ENCODE measurements at places on chromosomes 16 and 17. TPM values are rescaled to one million over a fixed set of nuclear protein-coding genes. Genes with fewer than 3 reads are reported as not detected.
A peak's percentile ranks its signal among the peaks of the same experiment; 100 is the strongest.

PLCD3 gene
- 3.1 TPM for total RNA-seq

ADAM11 gene
- total RNA-seq = 0.43 TPM

ENPP7 gene
- total RNA-seq = not detected

VPS35L gene
- 48.7 TPM for total RNA-seq

STH gene
- total RNA-seq = not detected

DNA sequence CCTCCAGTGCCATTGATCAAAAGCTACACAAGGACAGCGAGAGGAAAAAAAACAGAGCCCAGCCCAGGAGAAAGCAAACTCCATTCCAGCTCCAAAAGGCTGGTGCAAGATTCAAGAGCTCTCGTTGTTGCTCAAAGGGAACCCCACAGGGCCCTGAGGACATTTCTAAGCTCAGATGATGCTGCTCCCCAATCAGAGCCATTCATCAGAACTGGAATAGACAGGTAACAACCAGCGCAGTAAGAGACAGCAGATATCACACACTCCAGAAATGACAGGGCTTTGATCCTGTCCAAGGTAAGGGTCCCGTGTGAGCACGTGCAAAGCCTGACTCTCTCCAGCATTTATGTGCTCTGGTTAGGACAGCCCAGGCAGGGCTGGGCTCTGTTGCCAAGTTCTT lies 20.1 kb downstream of the PMP22 start:
- H3K27ac ChIP-seq = no peak overlapping the region
- H3K27me3 ChIP-seq = peaks cover 9% of the 10 kb centered on the region
- no peaks in the 10 kb centered on the region for H3K36me3 ChIP-seq
- no peak overlapping the region for H3K4me3 ChIP-seq

DNA sequence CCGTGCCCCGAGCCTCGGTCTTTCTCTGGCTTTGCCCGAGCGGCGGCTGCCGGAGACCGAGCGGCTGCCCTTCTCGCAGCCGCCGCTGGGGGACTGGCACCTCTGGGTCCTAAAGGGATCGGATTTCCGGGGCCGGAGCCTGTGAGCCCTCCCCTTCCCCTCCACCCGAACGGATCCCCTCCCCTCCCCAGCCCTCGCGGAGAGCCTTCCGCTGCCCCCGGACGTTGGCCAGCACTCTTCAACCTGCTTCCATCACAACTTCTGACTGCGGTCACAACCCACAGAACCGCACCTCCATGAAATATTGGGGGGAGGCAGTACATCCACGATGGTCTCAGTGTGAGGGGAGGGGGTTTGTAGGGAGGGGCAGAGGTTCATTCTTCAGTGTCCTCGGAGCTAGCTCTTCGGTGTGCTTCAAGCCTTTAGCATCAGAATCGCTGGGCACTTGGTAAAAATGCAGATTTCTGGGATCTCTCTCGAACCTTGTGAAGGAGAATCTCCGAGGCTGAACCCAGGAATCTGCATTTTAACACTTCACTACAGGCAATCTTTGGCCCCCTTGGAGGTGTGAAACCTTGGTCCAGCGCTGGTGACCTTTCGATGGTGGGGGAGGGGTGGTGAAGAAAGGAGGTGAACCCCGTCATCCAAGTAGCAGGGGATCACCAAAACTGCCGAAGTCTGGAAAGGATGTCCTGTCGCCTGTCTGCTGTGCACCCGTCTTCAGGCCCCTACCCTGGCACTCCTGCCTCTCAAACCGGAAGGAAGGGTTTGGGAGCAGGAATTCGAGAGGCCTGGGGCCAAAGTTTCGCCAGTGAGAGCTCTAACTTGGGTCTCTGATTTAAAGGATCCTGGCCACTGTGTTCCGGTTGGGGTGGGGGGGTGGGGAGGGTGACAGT lies 812 bp upstream of the PPP1R9B start:
- DNase-seq = peak; percentile 93
- no peaks in the 10 kb centered on the region for H3K27me3 ChIP-seq
- peak overlapping the region; percentile 95 for H3K27ac ChIP-seq
- peaks cover 34% of the 10 kb centered on the region for H3K36me3 ChIP-seq
- H3K4me1 ChIP-seq = peaks cover 40% of the 10 kb centered on the region
- H3K4me3 ChIP-seq = peak overlapping the region; percentile 83

DNA sequence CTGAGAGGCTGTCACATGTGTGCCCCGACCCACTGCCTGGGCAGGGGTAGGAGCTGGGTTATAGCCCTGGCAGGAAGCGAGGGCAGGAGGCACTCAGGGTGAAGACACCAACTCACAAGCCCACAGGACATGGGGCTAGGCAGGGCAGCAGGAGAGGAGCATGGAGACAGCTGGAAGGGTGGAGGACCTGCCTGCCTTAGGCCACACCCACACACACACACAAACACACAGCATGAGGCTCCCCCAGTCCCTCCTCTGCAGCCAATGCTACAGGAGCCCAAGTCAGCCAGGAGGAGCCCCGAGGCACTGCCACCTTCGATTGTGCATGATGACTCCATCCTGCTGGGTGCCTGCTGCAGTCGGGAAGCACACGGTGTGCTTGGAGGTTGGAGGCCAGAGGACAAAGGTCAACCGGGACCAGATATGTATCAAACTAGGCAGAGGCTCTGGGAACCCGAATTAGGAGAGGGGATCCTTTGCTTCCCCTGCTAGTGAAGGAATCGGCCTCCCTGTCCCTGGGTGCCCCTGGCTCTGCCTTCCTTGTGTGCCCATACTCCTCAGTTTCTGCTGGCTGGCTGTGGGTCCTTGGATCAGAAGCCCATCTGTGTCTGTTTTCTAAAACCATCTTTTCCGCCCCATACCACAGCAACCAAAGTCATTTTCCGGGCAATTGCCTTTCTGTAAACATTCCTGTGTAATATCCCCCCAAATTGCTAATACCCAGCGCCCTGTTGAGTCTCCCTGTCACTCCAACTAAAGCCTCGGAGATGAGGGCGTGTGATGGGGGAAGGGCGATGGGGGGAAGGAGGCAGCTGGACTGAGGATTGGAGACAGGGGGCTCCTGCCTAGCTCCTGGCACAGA lies 20.5 kb downstream of the SRCIN1 start:
- no peak overlapping the region for H3K4me3 ChIP-seq
- no peaks in the 10 kb centered on the region for H3K36me3 ChIP-seq
- no peak for DNase-seq
- no peak overlapping the region for H3K27ac ChIP-seq

DNA sequence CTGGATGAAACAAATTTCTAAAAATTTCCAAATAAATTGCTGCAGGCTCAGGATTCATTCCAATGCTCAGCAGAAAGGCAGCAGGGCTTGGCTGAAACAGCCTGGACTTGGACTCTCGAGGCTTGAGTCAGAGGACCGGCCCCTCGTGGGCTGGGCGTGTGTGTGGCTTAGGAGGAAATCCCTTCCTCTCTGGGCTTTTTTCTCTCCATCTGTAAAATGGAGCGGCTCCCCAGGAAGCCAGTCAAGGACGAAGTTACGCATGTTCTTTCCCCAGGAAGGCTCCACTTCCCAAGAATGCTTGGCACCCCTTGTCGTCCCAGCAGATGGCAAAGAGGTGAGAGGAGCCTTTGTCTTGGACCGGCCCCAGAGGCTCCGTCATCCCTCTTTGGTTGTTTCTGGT lies 13.5 kb downstream of the SLC46A1 start:
- no peak overlapping the region for H3K27ac ChIP-seq
- no peaks in the 10 kb centered on the region for H3K27me3 ChIP-seq
- no peak overlapping the region for H3K4me3 ChIP-seq
- peaks cover 42% of the 10 kb centered on the region for H3K36me3 ChIP-seq
- peaks cover 4% of the 10 kb centered on the region for H3K4me1 ChIP-seq

DNA sequence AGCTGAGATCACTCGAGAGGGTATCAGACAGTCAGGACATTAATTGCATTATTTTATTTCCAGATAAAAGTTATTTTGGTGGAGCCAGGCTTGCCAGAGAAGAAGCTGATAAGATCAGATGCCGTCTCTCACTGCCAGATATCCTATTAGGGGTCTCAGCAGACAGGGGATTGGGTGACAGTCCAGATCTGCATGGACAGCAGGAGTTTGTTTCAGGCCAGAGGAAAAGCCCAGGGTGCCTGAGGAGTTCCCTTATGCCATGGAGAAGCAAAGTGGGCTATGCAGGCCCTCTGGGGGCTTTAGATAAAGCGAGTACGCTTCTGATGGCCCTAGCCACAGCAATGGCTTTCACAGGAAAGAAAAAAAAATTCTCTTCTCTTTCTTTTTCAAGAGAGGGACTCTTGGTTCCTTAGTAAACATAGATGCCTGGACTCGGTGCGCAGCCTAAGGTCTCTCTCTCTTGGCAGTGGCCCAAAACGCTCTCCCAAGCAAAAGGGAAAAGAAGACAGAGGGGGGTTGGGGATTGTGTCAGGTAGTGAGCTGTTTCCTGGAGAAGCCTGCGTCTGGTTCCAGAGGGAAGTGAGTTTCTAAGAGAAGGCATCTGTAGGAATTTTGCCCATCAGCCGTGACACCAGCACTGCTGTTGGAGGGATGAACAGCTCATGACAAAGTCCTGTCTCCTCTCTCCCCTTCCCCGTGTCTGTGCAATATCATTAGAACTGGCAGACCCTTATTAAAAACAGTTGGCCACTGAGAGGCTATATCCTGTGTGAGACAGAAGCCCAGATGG lies 166.3 kb upstream of the FOXF1 start:
- H3K36me3 ChIP-seq = no peaks in the 10 kb centered on the region
- DNase-seq = no peak
- no peak overlapping the region for H3K27ac ChIP-seq
- no peak overlapping the region for H3K4me3 ChIP-seq
- peaks cover 14% of the 10 kb centered on the region for H3K27me3 ChIP-seq
- no peaks in the 10 kb centered on the region for H3K4me1 ChIP-seq

DNA sequence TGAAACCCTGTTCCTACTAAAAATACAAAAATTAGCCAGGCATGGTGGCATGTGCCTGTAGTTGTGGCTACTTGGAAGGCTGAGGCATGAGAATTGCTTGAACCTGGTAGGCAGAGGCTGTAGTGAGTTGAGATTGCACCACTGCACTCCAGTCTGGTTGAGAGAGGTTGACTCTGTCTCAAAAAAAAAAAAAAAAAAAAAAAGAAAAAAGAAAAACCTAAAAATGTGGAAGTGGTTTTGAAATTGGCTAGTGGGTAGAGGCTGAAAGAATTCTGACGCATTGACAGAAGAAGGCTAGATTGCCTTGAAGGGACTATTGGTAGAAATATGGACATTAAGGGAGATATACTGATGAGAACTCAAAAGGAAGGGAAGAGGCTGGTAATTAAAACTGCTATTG lies 33.6 kb upstream of the CPPED1 start:
- no peak overlapping the region for H3K4me3 ChIP-seq
- no peak for DNase-seq
- H3K4me1 ChIP-seq = peaks cover 14% of the 10 kb centered on the region

- no peak overlapping the region for H3K27ac ChIP-seq
- H3K36me3 ChIP-seq = peaks cover 52% of the 10 kb centered on the region
- no peaks in the 10 kb centered on the region for H3K27me3 ChIP-seq
- DNase-seq = no peak
- no peaks in the 10 kb centered on the region for H3K4me1 ChIP-seq
- no peak overlapping the region for H3K4me3 ChIP-seq
These were observed 27.6 kb downstream of the PARN start for GRCh38 chr16:14602443-14602963.

- peak; percentile 26 for DNase-seq
- peak overlapping the region; percentile 97 for H3K27ac ChIP-seq
- H3K27me3 ChIP-seq = no peaks in the 10 kb centered on the region
- H3K4me1 ChIP-seq = peaks cover 80% of the 10 kb centered on the region
- H3K36me3 ChIP-seq = peaks cover 46% of the 10 kb centered on the region
These were observed 4.3 kb downstream of the BANP start for GRCh38 chr16:87955302-87956097.

- H3K4me3 ChIP-seq = no peak overlapping the region
- no peak overlapping the region for H3K27ac ChIP-seq
- no peaks in the 10 kb centered on the region for H3K4me1 ChIP-seq
- H3K36me3 ChIP-seq = no peaks in the 10 kb centered on the region
These were observed 99.9 kb downstream of the CDK5R1 start for GRCh38 chr17:32586666-32587065.

- DNase-seq = no peak
- no peaks in the 10 kb centered on the region for H3K27me3 ChIP-seq
- no peaks in the 10 kb centered on the region for H3K36me3 ChIP-seq
- no peaks in the 10 kb centered on the region for H3K4me1 ChIP-seq
- H3K27ac ChIP-seq = no peak overlapping the region
- H3K4me3 ChIP-seq = no peak overlapping the region
These were observed 190.7 kb upstream of the KCNJ16 start for GRCh38 chr17:69884356-69884755.

DNA sequence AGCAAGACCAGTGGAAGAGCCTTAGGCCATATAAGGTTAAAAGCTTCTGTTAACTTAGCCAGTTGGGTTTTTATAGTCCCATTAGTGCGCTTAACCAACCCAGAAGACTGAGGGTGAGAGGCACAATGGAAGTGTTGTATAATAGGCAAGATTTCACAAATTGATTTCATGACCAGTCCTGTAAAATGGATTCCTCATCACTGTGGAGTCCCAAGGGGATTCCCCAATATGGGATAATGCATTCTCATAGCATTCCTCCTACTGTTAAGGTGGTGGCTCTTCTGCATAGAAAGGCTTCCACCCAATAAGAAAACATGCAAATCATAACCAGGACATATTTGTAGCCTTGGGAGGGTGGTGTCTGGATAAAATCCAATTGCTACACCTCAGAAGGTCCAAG lies 22.1 kb upstream of the B4GALNT2 start:
- DNase-seq = no peak
- no peaks in the 10 kb centered on the region for H3K36me3 ChIP-seq
- peaks cover 26% of the 10 kb centered on the region for H3K27me3 ChIP-seq
- H3K4me1 ChIP-seq = no peaks in the 10 kb centered on the region

- peaks cover 2% of the 10 kb centered on the region for H3K27me3 ChIP-seq
- no peak for DNase-seq
These were observed 8.9 kb upstream of the HDAC5 start for GRCh38 chr17:44132275-44132821.

DNA sequence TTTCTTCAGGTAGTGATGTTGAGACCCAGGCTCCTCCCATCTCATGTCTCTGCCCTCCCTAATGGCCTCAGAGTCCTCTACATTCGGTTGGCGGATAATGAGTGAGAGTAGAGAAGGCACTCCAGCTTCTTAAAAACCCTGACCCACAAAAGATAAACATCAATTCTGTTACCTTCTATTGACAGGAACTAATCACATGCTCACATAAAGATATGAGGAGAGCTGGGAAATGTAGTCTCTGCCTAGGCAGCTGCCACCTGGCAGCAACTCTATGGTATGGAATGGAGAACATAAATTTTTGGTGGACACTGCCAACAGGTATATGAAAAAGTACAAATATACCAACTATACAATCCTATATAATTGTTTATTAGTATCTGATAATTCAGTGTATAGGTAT lies 110.7 kb upstream of the HLF start:
- no peak overlapping the region for H3K4me3 ChIP-seq
- no peak for DNase-seq
- no peak overlapping the region for H3K27ac ChIP-seq
- no peaks in the 10 kb centered on the region for H3K4me1 ChIP-seq

- H3K27me3 ChIP-seq = no peaks in the 10 kb centered on the region
- no peak for DNase-seq
- H3K36me3 ChIP-seq = no peaks in the 10 kb centered on the region
- H3K27ac ChIP-seq = no peak overlapping the region
- no peaks in the 10 kb centered on the region for H3K4me1 ChIP-seq
These were observed 21.7 kb downstream of the LRRC75A start for GRCh38 chr17:16470265-16470664.

All from activated CD4-positive, alpha-beta memory T cell treated with anti-CD3 and anti-CD28 coated beads, Interleukin-2, amount 10 ng/mL, durations not matched to agents 7 days and 5 days (primary cell).